ENCODE measurements at places on chromosomes 7 and 10. TPM values are rescaled to one million over a fixed set of nuclear protein-coding genes. Genes with fewer than 3 reads are reported as not detected.
A peak's percentile ranks its signal among the peaks of the same experiment; 100 is the strongest.

CNNM1 gene
- total RNA-seq, result 0.22 TPM

COL1A2 gene
- total RNA-seq, result 170 TPM

C10orf53 gene
- not detected for total RNA-seq

GRCh38 chr7:16465469-16466361 lies at the start of gene SOSTDC1:
TSS of gene SOSTDC1 (minus strand) at chr7:16465738. CDS start at chr7:16465668, 70 bp downstream.
- no peak for DNase-seq

OGA gene
- total RNA-seq, result 77.6 TPM

- no peak for DNase-seq
Measured at GRCh38 chr10:81109200-81109752, 571.6 kb downstream of the SH2D4B start.

DNA sequence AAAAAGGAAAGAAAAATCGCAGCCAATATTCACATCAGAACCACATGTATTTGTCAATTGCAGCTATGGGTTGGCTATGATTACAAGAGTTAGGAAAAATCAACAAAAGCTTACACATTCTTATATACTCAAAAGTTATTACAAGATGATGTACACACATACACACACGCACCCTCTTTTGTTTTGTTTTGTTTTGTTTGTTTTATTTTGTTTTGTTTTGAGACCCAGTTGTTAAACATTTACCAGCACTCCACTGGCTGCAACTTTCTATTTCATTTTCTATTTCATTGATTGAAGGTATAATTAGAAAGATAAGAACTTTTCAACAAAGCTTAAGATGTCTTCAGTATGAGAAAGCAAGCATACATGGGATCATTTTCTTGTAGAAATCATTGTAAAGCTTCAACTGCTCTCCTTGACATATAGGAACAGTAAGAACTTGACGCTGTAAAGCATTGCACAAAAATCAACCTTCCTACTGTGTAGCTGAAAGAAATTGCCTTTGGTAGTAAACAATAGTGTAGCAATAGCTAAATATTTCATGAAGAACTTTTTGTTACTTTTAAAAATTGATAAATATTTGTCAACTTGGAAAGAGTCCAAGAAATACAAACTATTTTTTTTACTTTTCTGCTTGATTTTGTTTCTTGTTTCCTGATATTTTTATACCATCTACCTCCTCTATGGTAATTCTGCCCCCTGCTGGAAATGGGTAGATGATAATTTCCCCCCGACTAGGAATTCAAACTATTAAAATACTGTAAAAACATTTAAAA lies 205.9 kb downstream of the MBL2 start:
- DNase-seq, result no peak

DNA sequence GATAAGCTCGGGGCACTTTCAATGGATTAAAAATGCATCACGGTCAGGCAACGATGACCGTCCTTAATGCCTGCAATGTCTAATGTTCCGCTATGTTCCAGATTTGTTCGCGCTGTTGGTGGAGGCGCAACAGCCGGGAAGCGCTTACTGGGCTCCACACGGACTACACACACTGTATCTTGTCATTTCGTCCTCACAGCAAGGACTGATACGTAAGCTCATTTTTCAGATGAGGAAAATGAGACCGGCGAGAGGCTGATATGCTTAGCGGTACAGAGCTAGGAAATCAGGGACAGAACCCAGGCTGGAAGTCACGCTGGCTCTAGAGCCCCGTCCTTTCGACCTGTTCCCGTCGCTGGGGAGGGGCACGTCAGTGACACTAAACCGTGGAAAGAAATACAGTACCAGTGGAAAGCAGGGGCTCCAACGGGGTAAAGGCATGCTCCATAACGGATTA lies 670 bp downstream of the TPK1 start:
- DNase-seq, result peak; percentile 78

PNLIPRP2 gene
- total RNA-seq, result not detected

DNA sequence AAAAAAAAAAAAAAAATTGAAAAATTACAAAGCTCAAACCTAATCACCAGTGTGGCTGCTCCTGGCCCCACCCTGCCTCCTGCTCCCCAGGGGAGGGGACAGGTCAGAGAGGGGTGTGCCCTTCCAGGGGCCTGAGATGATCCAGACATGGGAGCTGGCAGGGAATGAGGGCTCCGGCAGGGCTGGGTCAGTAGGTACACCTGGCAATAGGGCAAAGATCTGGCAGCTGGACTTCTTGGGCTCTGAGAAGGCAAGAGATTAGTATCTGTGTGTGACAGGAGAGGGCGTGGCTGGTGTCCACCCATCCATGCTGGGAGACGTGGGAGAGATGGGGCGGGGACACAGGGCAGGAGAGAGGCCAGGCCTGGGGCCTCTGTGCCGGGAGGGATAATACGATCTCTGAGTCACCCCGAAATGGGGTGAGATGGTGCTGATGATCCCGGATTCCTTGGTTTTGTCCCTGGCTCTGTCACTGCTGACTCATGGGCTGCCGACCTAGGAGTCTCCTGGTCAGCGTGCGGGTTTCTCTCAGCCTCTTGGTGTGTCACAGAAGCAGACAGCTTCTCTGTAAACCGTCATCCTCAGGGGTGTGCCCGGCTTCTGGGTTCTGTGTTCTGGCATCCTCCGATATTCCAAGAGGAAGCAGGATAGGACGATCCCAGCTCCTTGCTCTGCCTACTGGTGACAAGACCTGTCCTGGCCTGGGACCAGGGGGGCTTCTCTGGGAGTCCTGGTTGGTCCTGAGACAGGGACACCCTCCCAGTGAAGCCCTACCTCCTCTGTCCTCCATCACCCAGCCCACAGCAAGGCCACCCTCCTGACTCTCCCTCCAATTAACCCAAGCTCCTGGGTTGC lies 8.2 kb upstream of the CLDN4 start:
- DNase-seq, result no peak

HOXA2 gene
- 0.30 TPM for total RNA-seq

DNA sequence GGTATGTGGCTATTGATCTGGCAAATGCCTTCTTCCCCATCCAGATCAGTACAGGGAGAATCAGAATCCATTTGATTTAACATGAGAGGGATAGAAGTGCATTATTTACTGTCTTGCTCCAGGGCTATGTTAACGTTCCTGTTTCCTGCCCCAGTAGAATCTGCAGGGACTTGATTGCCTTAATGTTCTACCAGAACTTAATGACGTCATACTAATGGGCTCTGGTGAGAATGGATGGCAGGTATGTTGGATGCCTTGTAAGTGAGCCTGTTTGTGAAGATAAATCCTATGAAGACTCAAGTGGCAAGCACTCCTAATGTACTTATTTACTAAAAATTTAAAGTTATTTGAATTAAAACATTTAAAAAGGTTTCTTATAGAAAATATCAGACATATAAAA lies 44.5 kb upstream of the CHCHD3 start:
- DNase-seq, result no peak

HECW1 gene
- total RNA-seq, result not detected

MRM2 gene
- 15.6 TPM for total RNA-seq

Data from cardiac septum (tissue), 1 donor.